ENCODE measurements at places on chromosomes 2 and 18.

DNA sequence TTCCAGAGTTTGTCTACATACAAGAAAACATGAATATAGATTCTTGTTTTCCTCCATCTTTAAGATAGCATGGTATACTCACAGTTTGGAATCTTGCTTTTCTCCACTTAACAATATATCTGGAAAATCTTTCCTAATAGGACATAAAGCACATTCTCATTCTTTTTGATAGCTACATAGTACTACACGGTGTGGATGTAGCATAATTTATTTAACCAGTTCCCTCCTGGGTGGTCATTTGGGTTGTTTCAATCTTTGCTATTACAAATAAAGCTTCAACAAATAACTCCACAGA is 19.7 kb downstream of the MXD1 start:
- DNase-seq: no peak

- no peak for DNase-seq
These were observed 162.3 kb downstream of the TNS1 start for GRCh38 chr2:217840522-217840921.

DNA sequence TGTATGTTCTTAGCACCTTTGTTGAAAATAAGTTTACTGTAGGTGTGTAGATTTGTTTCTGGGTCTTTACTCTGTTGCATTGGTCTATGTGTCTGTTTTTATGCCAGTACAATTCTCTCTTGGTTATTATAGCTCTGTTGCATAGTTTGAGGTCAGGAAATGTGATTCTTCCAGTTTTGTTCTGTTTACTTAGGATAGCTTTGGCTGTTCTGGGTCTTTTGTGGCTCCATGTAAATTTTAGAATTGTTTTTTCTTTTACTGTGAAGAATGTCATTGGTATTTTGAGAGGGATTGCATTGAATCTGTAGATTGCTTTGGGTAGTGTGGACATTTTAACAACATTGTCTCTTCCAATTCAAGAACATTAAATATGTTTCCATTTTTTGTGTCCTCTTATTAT is 69.1 kb downstream of the ANKRD62 start:
- DNase-seq: no peak

DNA sequence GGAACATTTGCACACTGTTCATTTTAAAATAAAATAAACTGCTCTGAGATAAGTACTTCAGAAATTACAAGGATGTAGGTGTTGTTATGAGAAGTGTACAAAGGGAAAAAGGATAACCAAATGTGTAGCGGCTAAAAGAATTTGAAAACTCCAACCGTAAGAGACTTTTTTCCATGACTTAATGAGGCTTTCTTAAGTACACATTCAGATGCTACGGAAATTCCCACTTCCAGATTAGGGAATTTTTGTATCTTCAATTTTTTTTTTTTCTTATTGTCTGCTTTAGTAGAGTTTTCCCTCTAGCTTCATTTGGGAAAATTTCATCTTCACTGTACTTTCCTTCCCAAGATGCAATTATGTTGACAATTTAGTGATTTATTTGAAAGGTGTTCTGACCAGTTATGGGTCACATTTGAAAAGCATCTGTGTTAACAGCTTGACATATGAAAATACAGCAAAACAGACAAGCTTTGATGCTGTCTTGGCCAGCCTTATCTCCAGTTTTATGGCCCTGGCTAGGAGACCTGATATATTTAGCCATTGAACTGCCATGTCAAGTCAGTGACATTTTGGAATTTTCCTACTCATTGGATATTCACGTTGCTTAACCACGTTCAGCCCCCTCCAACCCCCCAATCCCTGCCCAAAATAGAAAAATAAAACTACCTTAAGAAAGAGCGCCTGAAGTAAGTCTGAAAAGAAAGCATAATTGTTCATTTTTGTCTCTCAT is 105.6 kb downstream of the FEZ2 start:
- no peak for DNase-seq

GRCh38 chr2:101806123-101806522 is 108.6 kb downstream of the MAP4K4 start:
- DNase-seq: no peak

DNA sequence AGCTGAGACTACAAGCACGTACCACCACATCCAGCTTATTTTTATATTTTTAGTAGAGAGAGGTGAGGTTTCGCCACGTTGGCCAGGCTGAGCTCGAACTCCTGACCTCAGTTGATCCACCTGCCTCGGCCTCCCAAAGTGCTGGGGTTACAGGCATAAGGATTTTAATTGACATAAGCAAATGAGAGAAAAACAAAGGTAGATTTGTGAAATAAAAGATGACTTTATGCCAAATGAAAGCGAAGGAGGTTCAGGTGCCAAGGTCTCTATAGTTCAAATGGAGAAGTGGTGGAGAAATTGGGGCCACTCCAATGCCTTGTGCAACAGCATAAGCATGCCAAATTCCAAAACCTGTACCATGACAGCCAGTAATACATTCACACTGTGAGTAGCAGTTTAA is 180.6 kb downstream of the MREG start:
- DNase-seq: no peak

DNA sequence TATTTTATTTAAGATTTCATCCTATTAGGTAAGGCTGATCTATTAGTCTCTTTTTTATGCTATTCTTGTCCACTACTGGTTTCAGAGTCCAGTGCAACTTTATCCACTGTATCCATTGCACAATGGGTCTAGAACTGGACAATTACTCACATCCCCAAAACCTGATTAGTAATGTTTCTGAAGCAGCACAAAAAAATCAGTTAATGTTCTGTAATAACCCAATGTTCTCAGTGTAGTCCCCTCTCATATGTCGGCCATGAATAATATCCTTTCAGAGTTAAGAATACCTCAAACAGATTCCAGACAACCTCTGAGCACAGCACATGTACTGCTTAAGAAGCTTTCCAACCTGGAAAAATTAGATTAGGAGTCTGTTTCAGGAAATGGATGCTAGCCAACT is 29.7 kb downstream of the MGAT4A start:
- no peak for DNase-seq

DNA sequence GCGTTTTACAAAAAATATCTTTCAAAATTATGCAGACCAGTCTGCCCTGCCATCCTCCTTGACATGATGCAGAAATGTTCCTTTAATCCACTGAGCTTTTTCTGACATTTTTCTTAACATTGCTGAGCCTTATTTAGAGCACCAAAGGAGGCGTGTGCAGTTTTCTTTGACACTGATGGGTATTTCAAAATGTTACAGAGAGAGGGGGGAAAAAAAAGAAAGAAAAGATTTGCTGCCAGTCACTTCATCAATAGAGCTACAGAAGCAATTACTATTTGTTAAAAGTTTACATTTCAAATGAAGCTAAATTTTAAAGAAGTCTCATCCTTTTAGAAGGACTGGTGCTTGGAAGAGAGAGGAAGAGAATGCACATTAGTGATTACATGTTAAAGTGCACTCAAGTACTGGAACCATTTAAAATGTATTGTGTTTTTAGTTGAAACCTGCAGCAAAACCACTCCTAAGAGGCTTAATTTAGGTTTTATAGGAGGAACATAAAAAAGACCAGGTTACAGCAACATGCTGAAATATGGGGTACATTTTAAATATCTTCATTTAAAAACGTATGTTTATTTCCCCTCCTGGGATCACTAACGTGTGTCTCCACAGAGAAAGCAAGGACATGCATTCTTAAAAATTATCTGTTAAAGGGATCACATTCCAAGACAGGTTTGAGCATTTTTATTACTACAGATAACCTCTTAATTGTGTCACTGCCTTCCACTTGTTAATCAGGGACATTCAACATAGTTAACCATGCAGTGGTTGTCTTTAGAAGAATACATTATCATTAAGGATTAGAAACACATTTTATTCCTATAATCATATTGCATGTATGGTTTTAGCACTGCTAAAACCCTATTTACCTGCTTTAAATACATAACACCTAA is 258.4 kb downstream of the MEIS1 start:
- no peak for DNase-seq

- DNase-seq: no peak
These were observed 24.5 kb upstream of the SMAD7 start for GRCh38 chr18:48975120-48975816.

GRCh38 chr2:208049441-208049840 is 24.1 kb upstream of the PLEKHM3 start:
- no peak for DNase-seq

All from substantia nigra (tissue), 51 donors.